Endothelial cell (in vitro differentiated cells): ENCODE measurements at places on chromosomes 1 and 21. TPM values are rescaled to one million over a fixed set of nuclear protein-coding genes. Genes with fewer than 3 reads are reported as not detected.

- no peak for DNase-seq
Measured at GRCh38 chr21:23968008-23968407, 1639.3 kb downstream of the MRPL39 start.

DNA sequence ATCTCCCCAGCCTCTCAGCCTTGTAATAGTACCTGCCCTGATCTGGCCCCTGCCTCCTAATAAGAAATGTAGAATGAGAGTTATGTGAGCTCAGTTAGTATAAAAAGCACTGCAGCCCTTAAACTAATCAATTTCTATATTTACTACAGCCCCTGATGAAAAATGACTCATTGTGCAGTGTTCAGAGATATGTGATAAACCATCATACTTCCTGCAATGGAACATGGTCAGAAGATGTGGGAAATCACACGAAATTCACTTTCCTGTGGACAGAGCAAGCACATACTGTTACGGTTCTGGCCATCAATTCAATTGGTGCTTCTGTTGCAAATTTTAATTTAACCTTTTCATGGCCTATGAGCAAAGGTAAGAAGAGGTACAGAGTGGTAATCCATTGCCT lies 176.8 kb upstream of the PDE4B start:
- no peak for DNase-seq

Gene BEND5
- 9.1 TPM for total RNA-seq

Gene ETV3L
- not detected for total RNA-seq
